ENCODE measurements at places on chromosomes 12 and 14.

DNA sequence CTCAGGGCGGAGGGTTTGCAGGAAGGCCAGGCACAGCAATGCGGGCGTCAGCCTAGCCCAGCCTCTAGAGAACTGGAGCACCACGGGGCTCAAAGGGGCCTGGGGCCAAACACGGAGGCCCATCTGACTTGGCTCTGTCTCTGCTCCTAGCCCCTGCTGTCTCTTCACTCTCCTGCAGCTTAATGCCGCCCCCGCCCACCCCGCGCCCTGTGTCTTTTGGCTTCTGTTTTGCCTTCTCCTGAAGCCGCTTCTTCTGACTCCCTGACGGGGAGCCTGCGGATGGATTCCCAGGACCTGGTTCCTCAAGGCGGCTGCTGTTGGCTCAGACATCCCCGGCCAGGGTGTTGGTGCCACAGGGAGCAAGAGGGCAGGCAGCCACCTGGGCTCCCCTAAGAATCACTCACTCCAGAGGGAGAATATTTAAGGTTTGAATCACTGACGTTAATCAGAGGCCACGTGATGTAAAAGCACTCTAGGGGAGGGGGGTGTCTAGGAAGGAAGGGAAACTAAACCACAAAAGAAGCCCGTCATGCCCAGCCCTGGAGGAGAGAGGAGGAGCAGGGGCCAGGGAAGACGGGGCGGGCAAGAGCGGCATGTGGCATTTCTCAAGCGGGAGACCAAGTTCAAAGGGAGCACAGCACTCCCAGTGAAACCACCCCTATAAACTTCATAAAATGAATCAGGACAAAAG, 36.9 kb upstream of the PRMT8 start:
- H3K4me1 ChIP-seq = no peaks in the 10 kb centered on the region
- H3K36me3 ChIP-seq = no peaks in the 10 kb centered on the region
- DNase-seq = no peak
- H3K27me3 ChIP-seq = peaks cover 38% of the 10 kb centered on the region
- no peak overlapping the region for H3K27ac ChIP-seq

DNA sequence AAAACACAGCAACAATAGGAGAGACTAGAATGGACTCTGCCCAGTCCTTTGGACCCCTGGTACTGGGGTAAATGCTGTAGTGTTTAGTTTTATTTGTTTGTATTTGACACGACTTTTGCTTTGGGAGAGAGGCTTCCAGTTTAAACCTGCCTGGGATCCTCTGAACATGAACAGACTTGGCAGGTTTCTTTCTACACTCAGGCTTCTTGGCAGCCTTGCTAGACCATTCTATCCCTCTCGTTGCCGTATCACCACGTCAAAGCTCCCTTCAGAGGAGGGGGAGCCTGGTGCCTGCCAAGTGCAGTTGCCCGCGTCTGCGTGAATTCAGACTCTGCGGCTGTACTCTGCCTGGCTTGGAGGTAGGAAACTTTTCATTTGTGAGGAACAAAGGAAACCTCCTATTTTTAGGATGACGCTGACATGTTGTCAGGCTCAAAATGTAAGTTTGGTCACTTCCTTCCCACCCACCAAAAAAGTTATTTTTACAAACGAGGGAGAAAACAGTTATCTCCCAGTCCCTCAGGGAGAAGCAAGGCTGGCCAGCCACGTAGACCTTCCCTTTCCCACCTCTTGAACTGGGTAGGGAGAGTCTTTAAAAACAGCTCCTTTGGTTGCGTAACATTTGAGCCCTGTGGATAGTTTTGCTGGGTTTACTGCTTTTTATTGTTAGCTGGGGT, 25.9 kb downstream of the CD9 start:
- no peaks in the 10 kb centered on the region for H3K27me3 ChIP-seq
- H3K27ac ChIP-seq = peak overlapping the region; percentile 95
- peaks cover 30% of the 10 kb centered on the region for H3K36me3 ChIP-seq
- peak overlapping the region; percentile 71 for H3K4me3 ChIP-seq
- DNase-seq = no peak

GRCh38 chr14:54722791-54723432, 156.0 kb downstream of the SAMD4A start:
- no peaks in the 10 kb centered on the region for H3K27me3 ChIP-seq
- no peak overlapping the region for H3K27ac ChIP-seq
- peaks cover 4% of the 10 kb centered on the region for H3K4me1 ChIP-seq
- H3K36me3 ChIP-seq = no peaks in the 10 kb centered on the region
- no peak for DNase-seq
- no peak overlapping the region for H3K4me3 ChIP-seq

DNA sequence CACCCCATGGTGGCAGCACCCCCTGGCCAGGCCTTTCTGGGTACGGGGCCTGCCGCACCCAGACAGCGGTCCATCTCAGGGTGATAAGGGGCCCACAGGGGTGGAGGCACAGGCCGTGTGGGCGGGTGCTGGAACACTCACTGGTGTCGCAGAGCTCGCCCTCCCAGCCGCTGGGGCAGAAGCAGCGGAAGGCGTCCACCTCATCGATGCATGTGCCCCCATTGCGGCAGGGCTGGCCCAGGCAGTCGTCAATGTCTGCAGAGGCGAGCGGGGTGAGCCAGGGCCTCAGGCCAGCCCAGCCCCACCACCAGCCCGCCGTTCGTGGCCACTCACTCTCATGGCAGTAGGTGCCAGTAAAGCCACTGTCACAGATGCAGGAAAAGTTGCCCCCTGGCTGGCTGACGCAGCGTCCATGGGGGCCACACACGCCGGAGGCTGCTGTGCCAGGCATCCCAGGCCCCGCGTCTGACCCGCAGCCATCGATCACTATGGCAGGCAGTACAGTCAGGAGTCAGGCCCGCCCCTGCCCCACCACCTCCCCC, 19.9 kb downstream of the JAG2 start:
- H3K4me3 ChIP-seq = no peak overlapping the region
- no peaks in the 10 kb centered on the region for H3K27me3 ChIP-seq
- no peak overlapping the region for H3K27ac ChIP-seq

DNA sequence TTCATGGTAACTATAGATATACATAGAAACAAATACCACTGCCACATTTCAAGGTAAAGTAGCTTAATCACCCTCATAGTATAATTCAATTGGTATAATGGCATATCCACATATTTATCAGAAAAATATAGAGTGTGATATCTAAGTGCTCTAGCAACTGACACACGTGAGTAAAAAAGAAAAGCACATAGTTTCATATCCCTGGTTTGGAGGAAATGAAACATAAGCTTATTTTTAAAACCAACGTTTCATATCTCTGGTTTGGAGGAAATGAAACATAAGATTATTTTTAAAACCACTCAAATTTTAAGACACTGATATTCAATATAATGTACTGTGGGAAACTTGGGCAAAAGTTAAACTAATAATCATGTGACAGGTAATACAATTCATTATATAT, 2.1 kb downstream of the OR6C70 start:
- no peak overlapping the region for H3K27ac ChIP-seq
- no peaks in the 10 kb centered on the region for H3K27me3 ChIP-seq

DNA sequence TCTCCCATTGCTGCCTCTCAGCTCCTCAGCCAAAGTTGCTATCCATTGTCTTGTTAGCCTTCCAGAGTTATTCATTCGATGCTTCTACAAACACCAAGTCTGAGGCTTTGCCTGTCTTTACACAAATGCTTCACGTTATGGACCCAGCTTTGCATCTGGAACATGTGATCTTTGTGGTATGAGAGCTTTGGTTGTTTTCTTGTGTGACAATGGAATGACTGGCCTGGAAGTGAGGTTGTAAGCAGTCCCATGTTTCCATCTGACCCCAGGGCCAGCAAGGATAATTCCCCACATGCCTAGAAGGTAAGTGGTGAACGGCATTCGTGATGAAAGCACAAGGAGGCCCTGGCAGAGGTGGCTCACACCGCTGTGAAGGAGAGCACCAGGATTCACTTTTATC, 866.7 kb upstream of the TMEM132C start:
- no peak for DNase-seq
- peaks cover 7% of the 10 kb centered on the region for H3K4me1 ChIP-seq
- peaks cover 7% of the 10 kb centered on the region for H3K27me3 ChIP-seq
- H3K36me3 ChIP-seq = no peaks in the 10 kb centered on the region

- no peak for DNase-seq
- H3K27me3 ChIP-seq = no peaks in the 10 kb centered on the region
- peaks cover 32% of the 10 kb centered on the region for H3K4me1 ChIP-seq
- peak overlapping the region; percentile 82 for H3K27ac ChIP-seq
- no peaks in the 10 kb centered on the region for H3K36me3 ChIP-seq
These were observed 85.7 kb downstream of the AKAP6 start for GRCh38 chr14:32414808-32415255.

GRCh38 chr14:69688299-69688649, 76.9 kb downstream of the SUSD6 start:
- peaks cover 8% of the 10 kb centered on the region for H3K36me3 ChIP-seq
- peak overlapping the region; percentile 34 for H3K27ac ChIP-seq
- no peak overlapping the region for H3K4me3 ChIP-seq
- no peak for DNase-seq
- peaks cover 35% of the 10 kb centered on the region for H3K4me1 ChIP-seq
- no peaks in the 10 kb centered on the region for H3K27me3 ChIP-seq

DNA sequence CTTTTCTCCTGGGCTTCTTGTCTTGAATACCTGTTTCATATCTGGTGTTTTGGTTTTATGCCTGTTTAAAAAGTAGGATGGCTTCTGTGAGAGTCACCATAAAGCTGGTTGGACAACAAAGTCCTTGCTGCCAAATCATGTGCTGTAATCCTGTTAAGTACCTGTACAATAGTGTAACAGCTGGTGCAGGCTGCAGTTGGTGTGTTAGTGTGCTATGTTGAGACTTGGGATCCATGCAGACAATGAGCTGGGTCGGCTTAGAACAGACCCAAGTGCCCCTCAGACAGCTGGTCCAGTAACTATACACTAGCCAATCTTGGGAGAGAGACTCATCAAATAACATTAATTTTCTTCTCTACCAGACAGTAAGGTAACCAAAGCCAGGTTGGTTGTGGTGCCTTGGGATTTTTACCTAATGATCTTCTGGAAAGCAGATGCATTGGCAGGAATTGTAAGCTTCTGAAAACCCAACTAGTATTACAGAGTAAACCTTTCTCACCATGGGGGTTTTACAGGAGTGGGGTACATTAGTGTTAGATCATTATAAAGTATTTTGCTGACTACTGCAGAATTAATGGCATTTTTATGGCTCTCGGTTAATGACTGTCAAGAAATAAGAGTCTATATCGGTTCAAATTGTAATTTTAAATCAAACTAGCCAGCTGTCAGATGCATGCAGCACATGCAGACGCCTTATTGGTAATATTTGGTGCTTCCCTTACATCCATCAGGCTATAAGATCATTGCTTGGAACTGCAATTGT, 231.2 kb downstream of the PDZRN4 start:
- H3K4me1 ChIP-seq = peaks cover 9% of the 10 kb centered on the region
- no peak overlapping the region for H3K27ac ChIP-seq
- H3K27me3 ChIP-seq = peaks cover 14% of the 10 kb centered on the region

- no peak for DNase-seq
- no peak overlapping the region for H3K27ac ChIP-seq
- H3K27me3 ChIP-seq = no peaks in the 10 kb centered on the region
- no peaks in the 10 kb centered on the region for H3K4me1 ChIP-seq
- no peaks in the 10 kb centered on the region for H3K36me3 ChIP-seq
- no peak overlapping the region for H3K4me3 ChIP-seq
These were observed 184.1 kb downstream of the PRKD1 start for GRCh38 chr14:29743531-29743930.

DNA sequence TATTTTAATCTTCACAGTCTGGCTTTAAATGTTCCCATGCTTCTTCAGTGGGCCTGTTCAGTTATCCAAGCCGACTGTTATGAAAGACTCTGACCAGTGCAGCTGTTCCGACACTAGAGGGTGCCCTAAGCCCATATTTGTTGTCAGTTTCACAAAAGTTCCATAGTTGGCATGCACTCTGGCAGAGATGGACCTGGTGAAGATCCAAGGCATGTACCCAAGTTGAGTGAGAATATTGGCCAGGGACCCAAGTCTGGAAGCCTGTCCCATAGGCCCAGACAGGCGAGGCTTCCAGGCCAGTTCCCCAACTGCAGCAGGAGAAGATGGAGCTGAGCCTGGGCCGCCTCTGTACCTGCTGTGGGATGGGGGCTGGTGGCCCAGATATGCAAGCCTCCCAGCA, 27.4 kb upstream of the GUCY2C start:
- peaks cover 3% of the 10 kb centered on the region for H3K27me3 ChIP-seq
- H3K36me3 ChIP-seq = peaks cover 12% of the 10 kb centered on the region
- H3K4me1 ChIP-seq = no peaks in the 10 kb centered on the region

- no peak for DNase-seq
- peaks cover 4% of the 10 kb centered on the region for H3K36me3 ChIP-seq
- peak overlapping the region; percentile 95 for H3K4me3 ChIP-seq
- no peak overlapping the region for H3K27ac ChIP-seq
These were observed 1.2 kb downstream of the CDKL1 start for GRCh38 chr14:50395448-50395847.

DNA sequence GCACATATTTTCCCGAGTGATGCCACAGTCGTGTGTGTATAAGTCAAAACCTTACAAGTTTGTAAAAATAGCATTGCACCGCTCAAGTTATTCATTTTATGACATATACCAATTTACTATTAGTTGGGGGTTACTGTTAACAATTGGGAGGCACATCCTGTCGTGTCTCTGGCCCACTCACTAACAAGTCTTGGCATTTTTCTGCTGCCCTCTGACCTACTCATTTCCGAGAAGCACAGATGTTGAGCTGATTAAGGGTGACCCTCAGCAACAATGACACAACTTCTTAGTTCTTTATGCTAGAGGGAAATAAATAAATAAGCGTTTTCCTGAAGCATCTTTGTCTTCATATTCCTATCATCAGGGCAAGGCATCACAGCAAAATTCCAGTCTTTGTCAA, 6.8 kb upstream of the ATG14 start:
- DNase-seq = no peak
- no peaks in the 10 kb centered on the region for H3K36me3 ChIP-seq
- H3K4me1 ChIP-seq = no peaks in the 10 kb centered on the region

- H3K27ac ChIP-seq = no peak overlapping the region
- H3K27me3 ChIP-seq = peaks cover 7% of the 10 kb centered on the region
- H3K4me3 ChIP-seq = no peak overlapping the region
- DNase-seq = no peak
- H3K4me1 ChIP-seq = peaks cover 16% of the 10 kb centered on the region
- no peaks in the 10 kb centered on the region for H3K36me3 ChIP-seq
These were observed 313.6 kb downstream of the NUAK1 start for GRCh38 chr12:105825141-105825540.

DNA sequence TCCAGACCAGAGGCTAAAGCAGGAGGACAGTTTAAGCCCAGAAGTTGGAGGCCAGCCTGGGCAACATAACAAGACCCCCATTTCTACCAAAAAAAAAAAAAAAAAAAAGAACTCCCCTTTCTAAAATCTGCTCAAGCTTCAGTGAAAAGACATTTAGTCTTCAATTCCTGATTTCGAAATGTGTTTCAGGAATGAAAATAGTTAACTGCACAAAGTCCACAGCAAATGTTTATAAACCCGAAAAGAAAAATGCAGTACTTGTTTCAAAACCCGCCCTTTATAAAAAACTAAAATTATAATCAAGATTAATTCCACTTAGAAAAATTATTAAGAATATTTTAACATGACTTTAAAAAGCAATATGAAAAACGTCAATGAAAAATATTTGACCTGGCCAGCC, 12.1 kb downstream of the ATXN2 start:
- H3K4me1 ChIP-seq = peaks cover 5% of the 10 kb centered on the region
- DNase-seq = no peak
- no peak overlapping the region for H3K27ac ChIP-seq
- H3K36me3 ChIP-seq = peaks cover 5% of the 10 kb centered on the region
- no peak overlapping the region for H3K4me3 ChIP-seq

GRCh38 chr14:39827901-39828655, 395.8 kb upstream of the FBXO33 start:
- no peak overlapping the region for H3K4me3 ChIP-seq
- no peak for DNase-seq
- H3K27ac ChIP-seq = no peak overlapping the region
